ENCODE measurements at places on chromosomes 1 and 21. TPM values are rescaled to one million over a fixed set of nuclear protein-coding genes. Genes with fewer than 3 reads are reported as not detected.

DNA sequence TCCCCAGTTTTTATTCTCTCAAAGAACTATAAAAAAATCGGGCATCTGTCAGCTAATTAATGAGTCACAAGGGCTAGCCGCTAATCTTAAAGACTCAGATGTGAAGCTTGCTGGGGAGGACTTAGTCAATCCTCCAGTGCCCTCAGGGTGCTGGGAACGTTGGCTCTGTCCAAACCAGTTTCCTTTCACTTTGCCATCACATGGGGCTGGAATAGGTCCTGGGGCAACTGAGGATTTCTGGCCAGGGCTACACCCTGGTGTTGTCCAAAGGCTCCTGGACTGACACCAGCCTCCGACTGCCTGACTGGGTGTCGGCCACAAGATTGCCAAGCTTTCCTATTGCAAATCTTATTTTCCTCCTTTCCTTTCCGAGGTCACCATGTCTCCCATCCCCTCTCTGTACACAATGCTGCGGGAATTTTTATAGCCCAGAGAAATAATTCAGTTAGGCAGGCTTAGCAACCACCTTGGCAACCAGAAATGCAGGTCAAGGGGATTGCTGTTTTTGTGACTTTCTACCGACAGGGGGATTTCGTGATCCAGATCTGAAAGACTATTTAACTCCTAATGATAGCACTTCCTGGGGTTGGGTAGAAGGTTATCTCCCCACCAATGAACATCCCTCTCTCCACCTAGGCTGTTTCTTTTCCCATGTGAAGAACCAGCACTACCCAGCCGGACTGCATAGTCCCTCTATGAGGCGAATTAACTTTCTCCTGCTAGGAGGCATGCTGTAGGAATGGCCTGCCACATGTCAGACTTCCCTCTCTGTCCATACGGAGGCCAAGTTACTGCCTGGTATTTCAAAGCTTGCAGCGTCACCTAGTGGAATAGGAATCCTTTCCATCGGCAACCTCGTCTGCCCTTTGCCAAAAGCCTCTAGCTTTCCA is 29.9 kb upstream of the CTBS start:
- no peak for DNase-seq
- no peak overlapping the region for H3K27ac ChIP-seq
- H3K4me3 ChIP-seq, result no peak overlapping the region
- H3K27me3 ChIP-seq, result no peaks in the 10 kb centered on the region
- H3K4me1 ChIP-seq, result no peaks in the 10 kb centered on the region

INTS11 gene
- 49.7 TPM for total RNA-seq

DNA sequence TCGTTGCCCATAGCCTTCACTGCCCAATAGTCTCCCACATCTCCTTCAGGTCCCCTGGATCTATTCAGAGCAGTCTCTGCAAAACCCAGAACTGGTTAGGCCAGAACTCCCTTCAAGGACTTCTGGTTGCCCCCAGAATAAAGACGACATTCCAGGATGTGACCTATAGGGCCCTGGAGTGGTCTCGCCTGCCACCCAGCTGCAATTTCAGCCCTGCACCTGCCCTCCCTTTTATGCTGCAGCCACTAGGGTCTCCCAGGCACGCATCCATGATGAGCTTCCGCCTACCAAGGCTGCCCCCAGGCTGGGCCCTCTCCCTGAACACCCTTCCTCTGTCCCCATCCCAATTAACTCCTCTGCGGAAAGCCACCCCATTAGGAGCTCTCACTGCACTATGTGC is 7.2 kb upstream of the TSPEAR start:
- no peak overlapping the region for H3K27ac ChIP-seq

SPATA46 gene
- total RNA-seq, result not detected

DNA sequence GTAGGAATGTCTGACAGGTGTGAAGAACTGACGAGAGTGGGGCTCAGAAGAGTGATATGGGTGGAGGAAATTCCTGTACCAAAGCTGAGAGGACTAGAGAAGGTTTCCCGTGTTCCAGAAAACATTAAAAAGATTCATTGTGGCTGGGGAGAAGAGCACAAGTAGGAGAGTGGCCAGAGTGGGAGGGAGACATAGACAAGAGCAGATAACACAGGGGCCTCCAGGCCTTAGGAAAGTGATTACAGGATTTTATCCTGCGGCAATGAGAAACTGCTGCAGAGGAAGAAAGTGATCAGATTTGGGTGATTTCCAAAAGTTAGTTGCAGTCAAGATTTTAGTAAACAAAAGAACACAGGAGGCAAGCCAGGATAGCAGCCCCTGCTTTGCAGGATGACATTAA is 7.9 kb downstream of the C8B start:
- H3K27ac ChIP-seq, result peak overlapping the region; percentile 63
- H3K4me3 ChIP-seq, result no peak overlapping the region
- no peaks in the 10 kb centered on the region for H3K27me3 ChIP-seq
- no peak for DNase-seq

- DNase-seq, result no peak
- H3K4me1 ChIP-seq, result no peaks in the 10 kb centered on the region
- no peak overlapping the region for H3K27ac ChIP-seq
- no peaks in the 10 kb centered on the region for H3K36me3 ChIP-seq
- no peak overlapping the region for H3K4me3 ChIP-seq
- no peaks in the 10 kb centered on the region for H3K27me3 ChIP-seq
These were observed 48.1 kb downstream of the S100B start for GRCh38 chr21:46556802-46557201.

DNA sequence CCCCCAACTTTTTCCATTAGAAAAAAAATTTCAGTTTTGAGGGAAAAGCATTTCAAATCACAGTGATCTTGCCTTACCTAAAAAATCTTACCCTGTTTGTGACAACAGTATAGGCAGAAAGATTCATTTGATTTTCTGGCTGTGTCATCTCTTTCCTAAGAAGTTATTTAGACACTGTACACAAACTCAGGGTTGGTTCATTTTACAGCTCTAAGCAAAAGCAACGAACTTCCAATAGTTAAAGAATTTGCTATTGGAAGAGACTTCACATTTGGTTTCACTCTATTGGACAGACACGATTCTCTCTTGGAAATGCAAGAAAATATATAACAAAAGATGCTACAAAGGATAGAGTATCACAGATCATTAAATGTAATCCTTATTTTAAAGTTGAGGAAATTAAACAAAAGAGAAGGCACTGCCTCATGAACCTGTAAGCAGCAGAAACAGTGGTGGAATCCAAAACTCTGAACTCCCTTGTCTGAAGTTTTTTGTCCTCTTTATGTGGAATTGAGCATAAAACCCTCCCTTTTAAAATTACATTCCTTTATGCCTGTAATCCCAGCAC is 20.8 kb downstream of the EYA3 start:
- H3K4me1 ChIP-seq, result no peaks in the 10 kb centered on the region
- no peak overlapping the region for H3K27ac ChIP-seq
- H3K36me3 ChIP-seq, result no peaks in the 10 kb centered on the region
- no peak overlapping the region for H3K4me3 ChIP-seq
- H3K27me3 ChIP-seq, result no peaks in the 10 kb centered on the region

DNA sequence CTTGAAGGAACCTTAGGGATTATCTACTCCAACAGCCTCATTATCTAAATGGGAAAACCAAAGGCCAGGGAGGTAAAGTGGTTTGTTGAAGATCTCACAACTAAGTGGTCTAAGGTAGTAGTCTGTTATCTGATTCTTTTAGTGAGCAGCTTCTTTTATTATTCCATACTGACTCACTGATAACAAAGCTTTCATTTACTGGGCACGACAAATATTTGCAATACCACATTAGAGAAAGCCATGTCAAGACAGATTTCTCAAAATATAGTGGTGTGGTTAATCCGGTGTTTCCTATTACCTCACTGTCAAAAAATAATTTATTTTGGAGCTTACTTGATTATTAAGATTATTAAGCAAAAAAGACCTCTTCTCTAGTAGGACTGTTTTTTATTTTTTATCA is 369.1 kb downstream of the S1PR1 start:
- no peak for DNase-seq
- no peak overlapping the region for H3K27ac ChIP-seq
- no peak overlapping the region for H3K4me3 ChIP-seq
- H3K4me1 ChIP-seq, result no peaks in the 10 kb centered on the region

GRCh38 chr1:145719230-145720079 is at the start of gene CD160:
CD160 (plus strand) TSS chr1:145719499; CDS start chr1:145728328, 8,829 bp downstream.
- no peak for DNase-seq
- H3K27me3 ChIP-seq, result no peaks in the 10 kb centered on the region
- H3K4me1 ChIP-seq, result no peaks in the 10 kb centered on the region

CYP4A22 gene
- total RNA-seq, result 17.2 TPM

SH2D2A gene
- 0.32 TPM for total RNA-seq

- no peak for DNase-seq
- H3K27me3 ChIP-seq, result no peaks in the 10 kb centered on the region
- peak overlapping the region; percentile 38 for H3K27ac ChIP-seq
- H3K36me3 ChIP-seq, result no peaks in the 10 kb centered on the region
- no peak overlapping the region for H3K4me3 ChIP-seq
These were observed 25.4 kb downstream of the PTPRC start for GRCh38 chr1:198664068-198664788.

GRCh38 chr1:7110321-7110720 is 325.1 kb downstream of the CAMTA1 start:
- H3K4me1 ChIP-seq, result no peaks in the 10 kb centered on the region
- no peaks in the 10 kb centered on the region for H3K27me3 ChIP-seq
- no peak overlapping the region for H3K4me3 ChIP-seq
- H3K27ac ChIP-seq, result no peak overlapping the region
- DNase-seq, result no peak

- H3K36me3 ChIP-seq, result no peaks in the 10 kb centered on the region
- no peak overlapping the region for H3K4me3 ChIP-seq
- H3K27ac ChIP-seq, result peak overlapping the region; percentile 56
- DNase-seq, result no peak
These were observed 35.3 kb downstream of the HLX start for GRCh38 chr1:220914283-220915116.

PTPRF gene
- 237 TPM for total RNA-seq

DNA sequence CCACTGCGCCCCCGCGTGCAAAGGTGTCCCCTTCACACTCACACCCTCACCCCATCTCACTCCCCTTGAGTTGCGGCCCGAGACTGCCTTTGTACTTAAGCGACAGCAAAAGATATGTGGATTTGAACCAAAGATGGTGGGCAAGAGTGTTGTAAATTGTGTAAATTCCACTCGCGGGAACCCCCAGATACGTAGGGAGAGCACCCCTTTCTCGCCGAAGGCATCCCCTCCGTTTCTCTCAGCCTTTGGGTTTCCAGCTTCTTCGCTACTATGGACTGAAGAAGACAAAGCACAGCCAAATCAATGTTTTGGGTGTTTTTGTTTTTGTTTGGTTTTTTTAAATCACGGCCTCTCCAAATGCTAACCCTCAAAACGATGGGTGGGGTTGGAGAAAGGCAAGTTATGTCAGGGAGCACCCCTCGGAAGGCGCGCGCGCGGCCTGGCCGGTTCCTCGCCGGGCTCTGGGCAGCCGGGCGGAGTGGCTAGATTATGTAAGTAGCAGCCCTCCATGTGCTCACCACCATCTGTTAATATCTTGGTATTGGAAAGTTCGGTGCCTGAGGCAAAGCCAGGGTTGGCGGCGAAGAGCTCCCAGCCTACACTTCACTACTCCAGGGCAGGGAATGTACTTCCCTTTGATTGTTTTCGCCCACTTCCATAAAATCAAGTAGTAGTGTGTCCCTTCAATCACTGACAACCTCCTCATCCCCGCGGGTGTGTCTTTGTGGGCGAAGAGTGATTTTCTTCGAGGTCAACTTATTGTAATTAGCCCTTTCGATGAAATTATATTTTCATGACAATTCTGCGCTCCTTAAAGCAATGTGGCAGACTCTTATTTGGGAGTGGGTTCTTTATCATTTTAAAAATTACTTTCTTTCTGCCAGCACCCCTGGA is 4.0 kb upstream of the PROX1 start:
- peak; percentile 63 for DNase-seq
- no peaks in the 10 kb centered on the region for H3K36me3 ChIP-seq
- no peaks in the 10 kb centered on the region for H3K27me3 ChIP-seq
- H3K27ac ChIP-seq, result peak overlapping the region; percentile 98
- H3K4me3 ChIP-seq, result peak overlapping the region; percentile 63
- H3K4me1 ChIP-seq, result no peaks in the 10 kb centered on the region

BRINP2 gene
- 0.09 TPM for total RNA-seq

SLAMF9 gene
- not detected for total RNA-seq

DNA sequence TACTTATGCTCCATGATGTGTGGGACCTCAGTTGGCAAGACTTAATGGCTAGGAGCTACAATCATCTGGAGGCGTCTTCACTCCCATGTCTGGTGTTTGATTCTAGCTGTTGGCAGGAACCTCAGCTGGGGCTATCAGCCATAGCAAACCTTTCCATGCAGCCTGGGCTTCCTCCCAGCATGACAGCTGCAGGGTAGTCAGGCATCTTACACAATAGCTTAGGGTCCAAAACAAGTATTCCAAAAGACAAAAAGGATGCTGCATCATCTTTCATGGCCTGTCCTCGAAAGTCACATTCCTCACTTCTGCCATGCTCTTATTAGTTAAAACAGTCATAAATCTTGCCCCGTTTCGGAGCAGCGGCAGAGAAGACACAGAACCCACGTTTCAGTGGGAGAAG is 90.9 kb downstream of the LRRC8C start:
- no peaks in the 10 kb centered on the region for H3K4me1 ChIP-seq
- H3K36me3 ChIP-seq, result no peaks in the 10 kb centered on the region
- H3K4me3 ChIP-seq, result no peak overlapping the region
- H3K27me3 ChIP-seq, result no peaks in the 10 kb centered on the region
- H3K27ac ChIP-seq, result no peak overlapping the region
- no peak for DNase-seq

CD1B gene
- not detected for total RNA-seq

RGS16 gene
- 1.1 TPM for total RNA-seq

LCE1D gene
- total RNA-seq, result not detected

- DNase-seq, result no peak
- no peaks in the 10 kb centered on the region for H3K27me3 ChIP-seq
- no peak overlapping the region for H3K4me3 ChIP-seq
- H3K27ac ChIP-seq, result no peak overlapping the region
These were observed 10.4 kb upstream of the KCNK1 start for GRCh38 chr1:233603478-233603877.

SLC66A1 gene
- 13.2 TPM for total RNA-seq

SYT14 gene
- not detected for total RNA-seq

F5 gene
- total RNA-seq, result 276 TPM

- no peaks in the 10 kb centered on the region for H3K36me3 ChIP-seq
- no peaks in the 10 kb centered on the region for H3K27me3 ChIP-seq
- H3K4me3 ChIP-seq, result no peak overlapping the region
- H3K4me1 ChIP-seq, result no peaks in the 10 kb centered on the region
These were observed 42.1 kb downstream of the KCNH1 start for GRCh38 chr1:211091867-211092266.

DNA sequence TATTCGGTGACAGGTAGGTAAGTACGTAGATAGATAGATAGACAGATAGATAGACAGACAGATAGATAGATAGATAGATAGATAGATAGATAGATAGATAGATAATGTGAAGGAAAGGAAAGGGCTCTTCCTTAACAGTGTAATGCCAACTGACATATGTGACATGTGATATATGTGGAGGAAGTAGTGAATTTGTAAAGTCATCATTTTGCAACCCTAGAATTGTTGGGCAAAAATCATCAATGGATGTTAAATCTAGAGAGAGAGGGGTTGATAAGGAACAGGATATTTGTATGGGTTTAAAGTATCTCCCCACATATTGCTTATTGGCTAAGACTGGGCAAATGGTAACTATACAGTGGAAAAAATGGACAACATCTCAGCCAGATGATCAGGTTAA is 166.6 kb downstream of the ROR1 start:
- no peak overlapping the region for H3K27ac ChIP-seq
- no peaks in the 10 kb centered on the region for H3K27me3 ChIP-seq
- no peaks in the 10 kb centered on the region for H3K36me3 ChIP-seq
- no peaks in the 10 kb centered on the region for H3K4me1 ChIP-seq
- DNase-seq, result no peak

MROH9 gene
- not detected for total RNA-seq

Data from right lobe of liver (tissue), 6 donors.